ENCODE measurements at places on chromosomes 3 and 15. TPM values are rescaled to one million over a fixed set of nuclear protein-coding genes. Genes with fewer than 3 reads are reported as not detected.

- DNase-seq: no peak
These were observed 94.4 kb downstream of the DNASE1L3 start for GRCh38 chr3:58116161-58116955.

The CFAP161 gene
- polyA plus RNA-seq: 0.25 TPM

DNA sequence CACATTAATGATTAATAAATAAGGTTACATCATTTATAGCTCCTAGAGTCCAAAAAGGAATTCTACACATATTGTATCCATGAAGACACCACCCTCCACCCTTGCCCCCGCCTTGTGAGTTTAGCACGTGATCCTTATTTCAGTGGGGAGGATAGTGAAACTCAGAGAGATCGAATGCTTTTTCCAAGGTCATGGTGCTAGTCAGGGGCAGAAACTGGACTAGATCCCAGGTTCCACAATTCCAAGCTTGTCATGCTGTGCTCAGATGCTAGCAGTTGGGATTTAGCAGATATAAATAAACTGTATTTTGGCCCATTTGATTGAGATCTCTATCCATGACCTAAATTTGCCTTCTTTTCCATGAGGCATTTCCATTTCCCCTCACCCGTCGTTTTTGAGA lies 227.4 kb upstream of the THRB start:
- DNase-seq: no peak

The MEGF11 gene
- polyA plus RNA-seq: 1.4 TPM

DNA sequence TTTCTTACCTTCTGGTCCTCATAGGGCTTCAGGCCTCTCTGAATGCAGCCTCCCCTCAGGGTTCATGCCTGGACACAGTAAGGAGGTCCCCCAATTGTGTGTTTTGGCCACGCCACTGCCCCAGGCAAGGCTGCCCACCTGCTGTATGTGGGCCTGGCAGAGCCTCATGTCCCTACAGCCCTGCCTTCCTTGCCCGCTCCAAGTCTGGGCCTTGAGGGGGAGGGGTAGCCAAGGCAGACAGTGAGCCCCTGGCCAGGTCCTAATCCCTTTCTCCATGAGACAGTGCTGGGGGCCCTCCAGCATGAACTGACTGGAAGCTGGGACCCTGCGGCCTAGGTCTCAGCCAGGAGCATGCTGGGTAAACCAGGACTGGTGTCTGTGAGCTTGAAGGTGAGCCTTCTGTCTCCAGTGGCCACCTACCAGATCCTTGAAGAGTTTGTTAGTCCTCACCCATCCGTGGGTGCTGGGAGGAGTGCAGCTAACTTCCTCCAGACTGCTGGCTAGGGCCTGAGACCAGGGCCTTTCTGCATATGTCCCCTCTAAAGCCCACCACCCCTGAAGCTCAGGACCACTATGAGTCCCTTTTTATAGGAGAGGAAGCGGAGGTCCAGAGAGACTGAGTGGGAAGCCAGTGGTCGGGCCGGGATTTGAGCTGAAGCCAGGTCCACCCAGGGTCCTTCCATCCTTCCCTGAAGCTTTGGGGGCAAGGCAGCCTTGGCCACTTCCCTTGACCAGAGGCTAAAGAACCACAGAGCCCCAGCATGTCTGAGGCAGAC lies 8.7 kb downstream of the ZBTB47 start:
- DNase-seq: no peak

- no peak for DNase-seq
These were observed 7.2 kb downstream of the LIPC start for GRCh38 chr15:58438956-58439355.

The STRIT1 gene
- polyA plus RNA-seq: 35.3 TPM

DNA sequence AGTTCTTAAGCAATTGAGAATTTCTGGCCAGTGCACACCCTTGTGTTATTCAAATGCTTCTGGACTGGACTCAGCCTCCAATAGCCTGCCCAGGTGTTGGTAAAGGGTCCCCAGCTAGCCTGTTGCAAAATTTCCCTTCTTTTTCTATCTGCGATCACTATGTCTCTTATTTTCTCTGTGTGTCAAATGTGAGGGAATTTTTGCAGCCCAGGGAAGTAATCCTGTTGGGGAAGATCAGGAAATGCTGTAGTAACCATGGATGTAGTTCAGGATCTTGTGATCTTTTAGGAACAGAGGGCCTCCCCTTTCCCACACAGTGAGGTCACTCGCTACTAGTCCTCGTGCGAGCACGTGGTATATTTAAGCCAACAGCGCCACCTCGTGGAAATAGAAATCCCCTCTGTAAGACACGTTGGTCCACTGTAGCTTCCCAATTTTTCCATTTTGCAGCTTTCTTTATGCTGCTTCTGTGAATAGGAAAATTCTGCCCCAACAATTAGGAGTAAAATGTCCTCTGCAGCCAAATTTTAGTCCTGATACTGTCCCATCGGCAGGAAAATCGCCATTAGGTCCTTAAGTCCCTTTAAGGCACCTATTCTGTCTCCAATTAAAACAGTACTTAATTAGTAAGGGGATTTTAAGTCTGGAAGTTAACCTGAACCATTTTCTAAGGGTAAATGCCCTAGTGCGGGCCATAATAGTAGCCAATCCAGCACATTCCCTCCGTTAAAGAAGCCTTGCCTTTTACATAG lies 4.0 kb upstream of the SMCO1 start:
- DNase-seq: no peak

GRCh38 chr3:186180151-186180550 lies 71.3 kb upstream of the ETV5 start:
- no peak for DNase-seq

DNA sequence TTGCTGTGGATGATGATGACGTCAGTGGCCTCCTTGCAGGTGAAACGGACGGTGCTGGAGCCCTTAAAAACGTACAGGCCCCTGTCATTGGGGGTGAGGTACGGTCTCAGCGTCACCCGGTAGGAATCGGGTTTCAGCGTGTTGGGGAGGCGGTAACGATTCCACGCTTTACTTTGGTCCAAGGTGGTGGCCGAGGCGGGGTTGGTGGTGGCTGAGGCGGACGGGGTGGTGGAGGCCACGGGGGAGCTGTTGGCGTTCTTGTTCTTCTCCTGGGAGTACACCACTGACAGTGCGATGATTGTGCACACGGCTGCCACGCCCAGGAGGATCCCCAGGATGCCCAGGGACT lies 8.5 kb downstream of the ANPEP start:
- DNase-seq: no peak

- DNase-seq: no peak
These were observed 29.7 kb downstream of the EPHB1 start for GRCh38 chr3:134824791-134825190.

The AP2M1 gene
- polyA plus RNA-seq: 203 TPM

DNA sequence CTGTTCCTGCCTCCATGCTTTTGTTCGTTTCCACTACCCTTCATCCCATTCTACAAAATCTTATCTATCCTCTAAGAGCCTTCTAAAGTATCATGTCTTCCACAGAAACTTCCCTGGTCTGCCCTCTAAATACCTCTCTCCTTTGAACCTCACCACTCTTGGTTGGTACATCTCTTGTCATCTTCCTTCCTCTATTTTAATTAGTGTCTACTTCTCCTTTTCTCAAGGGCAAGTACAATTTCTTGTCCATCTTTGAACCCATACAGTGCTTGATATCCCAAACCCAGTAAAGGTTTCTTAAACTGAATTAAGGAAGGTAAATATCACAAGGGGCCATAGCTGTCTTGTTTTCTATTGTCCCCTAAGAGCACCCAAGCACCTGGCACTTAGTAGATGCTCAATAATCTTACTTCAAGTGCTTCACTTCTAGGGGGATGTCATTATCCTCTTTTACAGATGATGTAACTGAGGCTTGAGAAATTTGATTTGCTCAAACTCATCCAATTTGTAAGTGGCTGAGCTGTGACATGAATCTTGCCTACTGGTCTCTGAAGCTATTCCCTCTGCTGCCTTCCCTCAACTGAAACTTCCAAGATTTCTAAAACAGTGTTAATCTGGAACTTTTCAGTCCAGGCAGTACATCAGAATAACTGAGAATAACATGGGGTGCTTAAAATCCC lies 2.6 kb upstream of the DAPK2 start:
- DNase-seq: no peak

DNA sequence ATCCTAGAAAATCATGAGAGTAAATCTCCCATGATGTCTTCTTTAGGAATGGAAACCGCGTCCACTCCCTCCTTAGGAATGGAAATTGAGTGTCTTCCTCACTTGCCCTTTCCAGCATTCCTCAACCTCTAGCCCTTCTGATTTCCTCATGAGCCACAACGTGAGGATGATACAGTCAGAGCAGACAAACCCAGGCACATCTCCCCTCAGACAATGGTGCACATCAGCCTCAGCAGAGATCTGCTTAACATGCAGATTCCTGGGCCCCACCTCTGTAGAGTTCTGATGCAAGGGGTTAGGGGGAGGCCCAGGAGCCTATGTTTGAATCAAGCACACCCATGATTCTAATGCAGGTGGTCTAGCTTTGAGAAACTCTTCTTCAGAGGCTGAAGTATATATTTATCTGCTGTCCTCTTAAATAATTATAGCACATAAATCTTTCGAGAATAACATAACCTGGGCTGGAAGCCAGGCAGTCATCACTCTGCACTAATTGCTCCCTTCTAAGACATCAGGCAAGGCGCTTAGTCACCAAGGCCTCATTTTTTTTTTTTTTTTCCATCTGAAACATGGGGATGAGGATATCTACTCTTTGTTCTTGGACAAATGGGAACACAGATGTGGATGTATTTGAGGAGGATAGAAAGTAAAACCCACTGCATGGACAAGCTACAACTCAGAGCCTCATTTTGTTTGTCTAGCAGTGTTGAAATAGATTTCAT lies 81.7 kb downstream of the PRICKLE2 start:
- DNase-seq: no peak

DNA sequence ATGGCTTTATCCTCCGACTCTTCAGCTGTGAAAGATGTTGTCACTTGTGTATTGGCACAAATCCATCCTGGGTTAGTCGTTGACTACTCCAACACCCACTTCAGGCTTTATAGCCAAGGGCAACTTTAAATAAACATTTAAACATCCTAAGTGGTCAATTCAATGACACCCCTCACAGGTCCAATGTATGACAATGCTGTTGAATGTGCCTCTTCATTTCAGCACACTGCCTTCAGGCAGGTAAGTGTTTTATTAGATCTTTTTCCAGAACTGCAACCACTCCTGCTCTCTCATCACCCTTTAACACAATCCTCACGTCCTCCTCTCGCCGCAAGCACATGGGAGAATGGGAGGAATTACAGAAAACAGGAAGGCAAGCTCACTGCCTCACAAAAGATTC lies 30.3 kb downstream of the IL12A start:
- no peak for DNase-seq

DNA sequence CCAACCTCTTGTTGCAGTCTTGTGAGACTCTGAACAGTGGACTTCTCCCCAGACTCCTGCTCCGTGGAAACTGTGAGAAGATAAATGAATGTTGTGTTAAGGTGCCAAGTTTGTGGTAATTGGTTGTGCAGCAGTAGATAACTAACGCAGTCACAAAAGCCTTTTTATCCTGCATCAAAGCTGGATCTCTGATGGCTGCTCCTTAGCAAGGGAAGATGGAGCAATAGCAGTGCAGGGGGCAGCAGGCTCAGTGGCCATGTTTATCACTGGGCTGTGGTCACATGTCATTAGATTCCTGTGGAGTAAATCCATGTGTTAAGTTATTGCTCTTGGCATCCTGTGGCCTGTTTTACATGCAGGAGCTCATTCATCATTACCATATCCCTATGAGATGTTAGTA lies 13.5 kb downstream of the CMTM7 start:
- no peak for DNase-seq

GRCh38 chr3:184352897-184353545 lies 8.4 kb downstream of the CLCN2 start:
- DNase-seq: no peak

DNA sequence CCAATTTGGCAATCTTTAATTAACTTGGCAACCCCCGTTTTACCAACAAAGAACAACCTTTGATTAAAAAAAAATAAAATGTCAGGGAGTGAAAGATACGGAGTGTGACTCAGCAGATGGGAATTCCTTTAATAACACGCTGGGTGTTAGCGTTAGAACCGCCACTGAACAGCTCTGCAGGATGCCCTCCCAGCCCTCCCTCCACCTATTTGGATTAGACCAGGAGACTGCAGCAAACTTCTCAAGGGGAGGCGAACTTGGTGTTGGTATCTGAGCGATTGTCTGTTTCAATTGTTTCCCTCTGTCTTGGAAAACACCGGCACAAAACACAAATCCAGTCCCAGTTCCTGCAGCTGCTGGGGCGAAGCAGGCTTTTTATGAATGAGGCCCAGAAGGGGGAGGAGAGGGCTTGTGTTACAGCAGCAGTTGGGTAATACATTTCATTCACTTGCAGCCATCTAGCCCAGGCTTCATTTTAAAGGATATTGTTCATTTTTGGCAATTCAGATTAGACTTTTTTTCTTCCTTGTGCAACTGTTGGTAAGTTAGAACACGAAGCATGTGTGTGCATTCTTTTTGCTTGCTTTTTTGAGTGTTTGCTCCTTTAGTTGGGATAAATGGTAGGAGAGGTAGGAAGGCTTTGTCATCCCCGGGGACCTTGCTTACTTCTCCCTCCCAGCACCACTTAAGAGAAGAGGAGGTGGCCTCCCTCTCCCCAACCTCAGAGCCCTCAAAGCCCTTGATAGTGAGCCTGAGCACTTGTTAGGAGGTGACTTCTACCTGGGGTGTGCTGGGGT lies 152.3 kb downstream of the IGF1R start:
- peak; percentile 88 for DNase-seq

DNA sequence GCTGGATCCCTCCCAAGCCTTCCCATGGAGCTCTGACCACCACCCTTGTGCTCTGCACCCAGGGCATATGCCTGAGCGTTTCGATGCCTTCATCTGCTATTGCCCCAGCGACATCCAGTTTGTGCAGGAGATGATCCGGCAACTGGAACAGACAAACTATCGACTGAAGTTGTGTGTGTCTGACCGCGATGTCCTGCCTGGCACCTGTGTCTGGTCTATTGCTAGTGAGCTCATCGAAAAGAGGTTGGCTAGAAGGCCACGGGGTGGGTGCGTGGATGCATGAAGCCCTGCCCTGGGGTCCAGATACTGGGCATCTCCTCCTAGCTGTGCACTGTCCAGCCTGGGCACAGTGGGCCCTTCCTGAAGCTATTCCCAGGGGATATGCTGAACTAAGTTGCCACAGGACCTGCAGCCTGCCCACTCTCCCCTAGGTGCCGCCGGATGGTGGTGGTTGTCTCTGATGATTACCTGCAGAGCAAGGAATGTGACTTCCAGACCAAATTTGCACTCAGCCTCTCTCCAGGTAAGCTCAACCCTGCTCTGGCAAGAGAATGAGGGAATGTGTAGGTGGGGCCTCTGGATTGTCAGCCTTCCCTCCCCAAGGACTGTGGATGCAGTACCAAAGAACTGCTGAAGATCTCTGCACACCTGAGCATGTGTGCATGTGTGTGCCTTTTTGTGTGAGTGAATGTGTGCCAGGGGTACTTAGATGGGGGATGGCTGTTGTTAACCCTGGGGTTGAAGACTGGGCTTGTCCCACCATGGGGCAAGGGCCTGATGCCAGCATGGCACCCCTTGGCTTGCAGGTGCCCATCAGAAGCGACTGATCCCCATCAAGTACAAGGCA lies 2.1 kb downstream of the MYD88 start:
- no peak for DNase-seq

DNA sequence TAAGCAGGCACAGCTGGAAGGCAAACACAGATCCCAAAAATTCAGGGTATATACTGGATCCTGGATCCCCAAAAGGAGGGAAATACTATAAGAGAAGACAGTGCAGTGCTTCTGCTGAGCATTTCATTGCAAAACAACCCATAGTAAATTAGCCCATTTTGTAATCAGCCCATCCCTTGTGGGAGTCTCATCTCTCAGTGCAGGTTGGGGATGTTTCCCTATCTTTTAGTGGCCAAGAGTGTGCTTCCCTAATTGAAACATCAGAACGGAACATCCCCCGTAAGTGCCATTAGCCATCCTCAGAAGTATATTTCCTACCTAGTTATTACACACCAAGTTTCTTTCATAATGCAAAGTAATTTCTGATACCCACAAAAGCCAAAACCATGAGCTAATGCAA lies 11.2 kb upstream of the MTMR14 start:
- no peak for DNase-seq

The CHDH gene
- 0.96 TPM for polyA plus RNA-seq
